NCI-H526 (cell line): ENCODE measurements at places on chromosomes 12 and 14.

DNA sequence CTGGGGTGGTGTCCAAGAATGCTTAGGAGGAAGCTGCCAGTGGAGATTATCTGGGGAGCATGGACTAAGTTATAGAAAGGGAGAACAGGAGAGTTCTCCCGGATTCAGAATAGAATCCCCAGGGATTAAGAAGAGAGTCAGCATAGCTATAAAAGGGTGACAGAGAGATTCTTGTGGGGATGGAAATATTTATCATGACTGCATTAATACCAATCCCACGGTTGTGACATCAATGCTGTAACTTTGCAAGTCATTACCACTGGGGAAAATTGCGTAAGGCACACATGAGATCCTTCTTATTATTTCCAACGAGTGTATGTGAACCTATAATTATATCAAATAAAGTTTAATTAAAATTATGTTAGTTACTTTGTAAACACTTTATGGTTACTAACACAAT lies 447.9 kb upstream of the TMEM132C start:
- no peak for DNase-seq

GRCh38 chr14:58663494-58664111 lies 25.8 kb downstream of the DACT1 start:
- peak; percentile 16 for DNase-seq

- no peak for DNase-seq
Measured at GRCh38 chr12:116121453-116121871, 156.0 kb downstream of the MED13L start.

GRCh38 chr12:104064842-104065427 lies 604 bp downstream of the HCFC2 start:
- peak; percentile 50 for DNase-seq
